ENCODE measurements at places on chromosomes 2 and 18. TPM values are rescaled to one million over a fixed set of nuclear protein-coding genes. Genes with fewer than 3 reads are reported as not detected.

ALPG gene
- not detected for polyA plus RNA-seq

PLGLB2 gene
- 5.3 TPM for polyA plus RNA-seq

TGIF1 gene
- polyA plus RNA-seq, result 91.4 TPM

ONECUT2 gene
- polyA plus RNA-seq, result 0.11 TPM

DES gene
- polyA plus RNA-seq, result 6.5 TPM

DSC1 gene
- 1.9 TPM for polyA plus RNA-seq

IL1B gene
- 0.43 TPM for polyA plus RNA-seq

SRD5A2 gene
- polyA plus RNA-seq, result 0.05 TPM

EN1 gene
- not detected for polyA plus RNA-seq

MEP1B gene
- 0.05 TPM for polyA plus RNA-seq

SPDYA gene
- polyA plus RNA-seq, result 1.7 TPM

PLEK gene
- polyA plus RNA-seq, result 6.5 TPM

NXPH2 gene
- polyA plus RNA-seq, result 5.5 TPM

ANKRD30BL gene
- polyA plus RNA-seq, result 0.71 TPM

DHRS9 gene
- 0.55 TPM for polyA plus RNA-seq

DNA sequence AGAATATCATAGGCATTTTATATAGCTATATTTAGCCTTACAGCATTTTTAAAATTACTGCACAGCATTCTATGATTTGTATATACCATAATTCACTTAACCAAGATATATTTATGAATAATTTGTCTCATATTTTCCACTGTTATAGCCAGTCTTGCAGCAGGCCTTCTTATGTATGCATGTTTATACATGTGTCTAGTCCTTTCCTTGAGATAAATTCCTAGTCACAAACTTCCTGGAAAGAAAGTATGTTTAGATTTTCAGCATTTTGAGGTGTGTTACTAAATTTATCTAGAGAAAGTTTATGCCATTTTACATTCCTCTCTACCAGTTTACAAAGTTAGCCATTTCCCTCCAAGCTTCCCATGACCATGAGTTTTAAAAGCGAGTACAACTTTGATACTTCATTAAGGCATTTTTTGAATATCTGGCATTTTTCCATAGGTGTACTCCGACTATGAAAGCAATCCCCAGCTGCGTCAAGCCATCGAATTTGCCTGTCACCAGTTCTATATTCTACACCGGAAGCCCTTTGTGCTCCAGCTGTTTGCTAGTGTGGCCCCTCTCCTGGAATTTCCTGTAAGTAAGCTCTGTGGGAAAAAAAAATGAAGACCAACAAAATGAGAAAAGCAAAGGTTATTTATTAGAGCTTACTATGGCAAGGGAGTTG, 59.4 kb upstream of the RPE start:
- DNase-seq, result no peak

DNA sequence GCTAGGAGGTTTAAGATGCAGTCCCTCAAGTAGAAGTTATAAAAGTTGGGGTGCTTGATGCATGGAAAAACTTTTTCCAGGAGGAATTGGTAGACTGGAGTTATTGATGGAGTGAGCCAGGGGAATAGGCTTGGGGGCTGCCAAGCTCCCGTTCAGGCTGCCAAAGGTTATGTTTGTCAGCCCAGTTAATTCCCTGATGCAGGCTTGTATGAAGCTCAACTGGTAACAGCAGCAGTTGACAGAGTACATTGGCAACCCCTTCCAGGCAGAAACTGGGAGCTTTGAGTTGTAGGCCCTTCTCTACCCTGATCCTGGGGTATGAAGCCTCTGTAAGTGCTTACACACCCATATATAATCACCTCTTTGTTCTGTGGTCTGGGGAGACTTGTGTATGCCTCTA, 16.2 kb downstream of the CCDC150 start:
- DNase-seq, result no peak

DNA sequence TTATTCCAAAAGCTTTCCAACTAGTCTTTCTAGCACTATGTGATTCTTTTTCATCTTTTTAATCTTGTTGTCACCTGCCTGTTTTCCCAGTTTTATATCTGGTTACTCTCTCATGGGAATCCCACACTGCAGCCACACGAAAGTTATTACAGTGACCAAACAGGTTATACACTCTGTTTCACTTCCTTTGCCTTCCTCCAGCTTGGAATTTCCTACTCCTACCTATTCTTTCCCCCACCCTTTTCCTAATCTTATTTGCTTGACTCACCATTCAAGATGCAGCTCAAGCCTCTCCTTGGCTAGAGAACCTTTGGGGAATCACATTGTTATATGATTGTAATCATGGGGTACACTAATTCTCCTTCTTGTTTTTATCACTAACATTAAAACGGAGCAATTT, 13.4 kb upstream of the TLK1 start:
- no peak for DNase-seq

GRCh38 chr2:106020032-106020431, 174.1 kb downstream of the UXS1 start:
- DNase-seq, result no peak

- DNase-seq, result no peak
Measured at GRCh38 chr2:71609029-71609428, 155.7 kb downstream of the DYSF start.

DNA sequence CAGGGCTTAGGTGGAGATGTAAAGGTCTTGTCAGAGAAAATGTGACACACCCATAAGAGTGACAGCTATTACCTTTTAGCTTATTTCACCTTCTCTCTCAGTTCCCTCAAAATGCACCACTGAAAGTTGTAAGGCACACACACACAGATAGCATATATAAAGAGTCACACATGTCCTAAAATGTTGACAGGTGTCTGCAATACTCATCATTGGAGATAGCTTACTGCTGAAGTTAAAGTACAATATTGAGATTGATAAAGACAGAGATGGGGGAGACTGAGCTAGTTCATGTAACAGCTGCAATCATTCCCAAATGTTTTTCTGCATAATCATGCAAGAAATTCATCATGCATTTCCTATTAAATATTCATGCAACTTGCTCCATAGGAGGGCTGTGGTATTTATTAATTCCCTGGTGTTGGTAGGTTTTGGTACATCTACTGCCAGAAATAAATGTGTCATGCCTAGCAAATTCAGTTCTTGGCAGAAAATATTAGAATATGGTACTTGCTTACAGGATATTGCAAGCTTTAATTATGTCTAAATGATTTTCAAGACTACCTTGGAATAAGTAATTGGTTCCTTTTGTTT, 118.8 kb upstream of the RBMS1 start:
- DNase-seq, result no peak

GRCh38 chr18:78913395-78913794, 66.2 kb upstream of the SALL3 start:
- no peak for DNase-seq

GRCh38 chr2:54924121-54924520, 126.1 kb downstream of the RTN4 start:
- no peak for DNase-seq

GRCh38 chr2:215537611-215538010, 101.7 kb upstream of the FN1 start:
- no peak for DNase-seq

DNA sequence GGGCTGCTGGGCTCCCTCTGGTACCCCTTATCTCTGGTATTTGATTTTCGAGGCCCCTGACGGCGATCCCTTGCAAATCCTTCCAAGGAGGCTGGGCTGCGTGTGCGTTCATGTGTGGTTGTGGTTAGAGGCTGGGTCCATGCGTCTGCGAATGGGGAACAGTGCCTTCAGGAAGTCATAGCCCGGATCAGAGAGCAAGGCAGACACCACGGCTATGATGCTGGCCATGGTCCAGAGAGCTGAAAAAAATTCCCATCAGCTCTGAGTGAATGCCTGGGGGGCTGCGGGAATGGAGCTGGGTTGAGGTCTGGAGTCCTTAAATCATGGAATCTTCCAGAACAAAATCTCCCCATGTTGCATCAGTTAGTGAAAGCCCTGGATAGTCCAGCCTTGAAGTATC, 145.5 kb downstream of the ACKR3 start:
- DNase-seq, result no peak

DNA sequence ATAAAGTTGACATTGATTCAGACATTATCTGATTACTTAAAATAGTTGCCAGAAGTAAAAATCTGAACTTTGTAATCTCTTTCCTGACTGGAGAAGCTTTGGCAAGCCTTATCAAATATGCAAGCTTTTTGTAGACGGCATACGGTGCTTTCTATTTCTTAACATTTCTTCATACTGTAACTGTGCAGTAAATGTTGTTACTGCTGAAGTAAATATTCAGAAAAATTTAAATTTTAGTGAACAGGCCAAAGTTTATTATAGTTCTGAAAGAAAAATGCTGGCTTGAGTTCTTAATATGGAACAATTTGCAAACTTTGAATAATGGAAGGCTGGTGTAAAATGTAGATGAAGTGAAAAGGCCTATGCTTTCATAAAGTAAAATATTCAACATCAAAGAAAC, 1.8 kb downstream of the TTN start:
- DNase-seq, result no peak

GRCh38 chr2:224711859-224712665, 4.1 kb downstream of the CCDC195 start:
- DNase-seq, result no peak

GRCh38 chr2:178279142-178279541, 84.8 kb downstream of the OSBPL6 start:
- DNase-seq, result no peak

DNA sequence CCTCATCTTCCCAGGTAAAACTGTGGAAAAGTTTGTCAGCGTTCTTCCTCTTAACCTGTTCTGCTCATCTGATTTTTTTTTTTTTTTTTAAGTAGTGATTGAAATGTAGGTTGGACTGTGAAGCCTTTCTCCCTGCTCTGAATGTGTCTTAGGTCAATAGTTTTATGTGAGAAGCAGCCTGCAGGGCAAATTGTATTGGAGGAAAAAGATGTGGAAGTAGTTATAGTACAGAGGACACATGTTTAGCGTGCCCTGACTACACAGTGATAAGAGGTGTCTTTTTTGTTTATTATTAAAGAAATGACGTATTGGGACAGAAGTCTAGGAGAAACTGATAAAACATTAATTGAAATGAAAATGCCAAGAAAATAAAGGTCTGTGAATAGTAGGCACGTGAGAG, 1.5 kb downstream of the MTA3 start:
- no peak for DNase-seq

- DNase-seq, result no peak
Measured at GRCh38 chr18:63078471-63078870, 241.1 kb downstream of the BCL2 start.

- no peak for DNase-seq
Measured at GRCh38 chr2:110167326-110168000, 37.4 kb downstream of the NPHP1 start.

GRCh38 chr2:168611896-168612650, 156.0 kb downstream of the CERS6 start:
- no peak for DNase-seq

GRCh38 chr2:83305758-83306378, 1153.2 kb downstream of the SUCLG1 start:
- no peak for DNase-seq

Data from right renal pelvis (tissue), 4 donors.